ENCODE measurements at places on chromosomes 2 and 18.

- DNase-seq, result no peak
Measured at GRCh38 chr2:173990970-173991819, 26.0 kb upstream of the SP3 start.

GRCh38 chr2:174004905-174005605 is 39.9 kb upstream of the SP3 start:
- no peak for DNase-seq

DNA sequence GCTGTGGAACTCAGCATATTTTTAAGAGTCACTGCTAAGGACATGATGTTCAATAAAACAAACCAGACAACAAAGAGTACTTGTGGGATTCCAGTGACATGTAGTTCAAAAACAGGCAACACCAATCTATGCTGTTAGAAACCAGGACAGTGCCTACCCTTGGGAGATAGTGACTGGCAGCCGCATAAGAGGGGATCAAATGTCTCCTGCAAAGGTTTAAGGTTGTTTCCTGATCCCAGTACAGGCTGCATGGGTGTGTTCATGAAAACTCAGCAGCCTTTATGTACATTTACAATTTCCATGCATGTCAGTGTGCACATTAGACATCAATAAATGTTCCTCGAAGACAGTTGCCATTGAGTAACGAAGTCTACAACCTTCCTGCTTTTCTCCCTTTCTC is 183.8 kb downstream of the PID1 start:
- DNase-seq, result no peak

- DNase-seq, result no peak
Measured at GRCh38 chr2:47189635-47190034, 34.5 kb upstream of the STPG4 start.

GRCh38 chr2:78811955-78812610 is 213.4 kb upstream of the REG3G start:
- DNase-seq, result no peak

DNA sequence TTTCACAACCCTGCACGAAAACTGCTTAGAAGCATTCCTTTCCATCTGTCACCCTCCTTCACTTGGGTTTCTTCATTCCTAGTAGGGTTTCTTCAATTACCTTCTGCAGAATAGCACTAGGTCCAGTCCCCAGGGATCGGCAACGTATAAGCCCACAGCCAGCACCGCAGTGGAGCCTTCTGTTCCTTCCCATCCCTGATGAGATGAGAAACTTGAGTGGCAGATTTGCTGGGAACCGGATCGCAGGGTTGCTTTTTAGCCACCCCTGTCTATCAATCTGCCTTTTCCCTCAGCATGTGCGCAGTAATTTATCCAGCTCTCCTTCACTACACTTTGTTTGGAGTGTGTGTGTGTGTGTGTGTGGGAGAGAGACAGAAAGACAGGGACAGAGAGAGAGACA is 94.2 kb downstream of the CD8B2 start:
- no peak for DNase-seq

DNA sequence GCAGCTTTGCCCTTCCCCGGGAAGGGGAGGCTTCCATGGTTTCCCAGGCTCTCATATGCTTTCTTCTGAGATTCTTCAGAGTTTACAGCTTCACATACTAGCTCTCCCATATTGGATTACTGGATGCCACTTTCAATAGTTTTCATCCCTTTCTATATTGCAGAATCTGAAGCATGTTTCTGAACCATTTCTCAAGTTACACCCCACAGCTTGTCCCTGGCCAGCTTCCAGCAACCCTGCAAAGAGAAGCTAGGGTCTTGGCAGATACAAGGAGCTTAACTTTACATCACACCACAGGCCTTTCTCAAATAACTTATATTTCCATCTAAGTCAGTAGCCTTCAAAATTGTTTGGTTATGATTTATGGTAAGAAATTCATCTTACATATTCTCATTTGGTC is 39.6 kb downstream of the LHCGR start:
- no peak for DNase-seq

- no peak for DNase-seq
Measured at GRCh38 chr18:3824101-3824500, 374.1 kb downstream of the TGIF1 start.

DNA sequence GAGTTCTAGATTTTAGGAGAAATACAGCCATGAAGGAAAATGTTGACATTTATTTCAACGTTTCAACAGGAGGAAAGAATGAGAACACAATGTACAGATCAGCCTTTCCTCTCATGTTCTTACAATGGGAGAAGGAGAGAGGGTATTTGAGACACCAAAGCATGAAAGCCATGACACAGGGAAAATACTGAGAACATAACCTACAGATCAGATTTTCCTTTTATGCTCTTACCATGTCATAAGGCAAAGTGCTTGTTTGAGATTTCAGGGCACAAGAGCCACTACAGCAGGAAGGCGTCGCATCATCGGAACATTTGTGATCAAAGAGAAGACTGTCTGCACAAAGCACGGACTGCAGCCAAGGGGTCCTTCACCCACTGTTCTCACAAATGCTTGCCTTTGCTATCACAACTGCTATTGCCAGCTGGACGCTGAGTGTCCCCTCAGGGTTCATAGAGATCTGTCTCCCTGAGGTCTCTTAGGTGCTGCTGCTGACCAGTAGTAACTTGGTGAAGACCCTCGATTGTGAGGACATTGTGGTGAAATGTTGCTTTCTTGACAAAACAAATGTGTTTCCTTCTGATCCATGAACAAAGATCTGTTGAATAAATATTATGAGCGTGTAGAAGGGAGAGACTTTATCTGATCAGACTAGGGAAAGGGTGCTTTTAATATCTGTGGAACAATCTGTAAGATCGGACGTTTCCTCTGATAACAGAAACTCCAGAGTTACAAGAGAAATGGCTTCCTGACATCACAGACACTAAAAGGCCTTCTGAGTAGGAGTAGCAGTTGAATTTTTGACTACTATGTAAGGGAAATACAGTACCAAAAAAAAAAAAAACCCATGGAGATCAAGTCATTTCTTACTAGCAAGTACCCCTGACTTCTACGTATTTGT is 6.4 kb upstream of the IL1RL1 start:
- no peak for DNase-seq

DNA sequence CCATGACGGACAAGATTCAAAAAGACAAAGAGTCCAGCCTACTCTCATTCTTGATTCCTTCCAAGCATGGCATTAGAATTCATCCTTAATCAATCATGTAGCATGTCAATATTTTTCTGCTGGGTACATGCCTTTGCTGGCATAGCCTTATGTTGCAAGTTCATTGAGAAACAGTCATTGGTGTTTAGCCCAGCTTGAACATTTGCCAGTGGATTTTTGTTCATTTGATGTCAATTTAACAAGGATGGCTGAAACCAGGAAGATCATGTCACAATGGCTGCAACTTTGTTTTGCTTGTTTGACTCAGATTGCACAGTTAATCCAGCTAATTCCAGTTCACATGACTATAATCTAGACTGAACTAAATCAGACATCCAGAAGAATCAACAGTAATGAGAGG is 1132.2 kb downstream of the LRP1B start:
- DNase-seq, result no peak

GRCh38 chr2:233430651-233431050 is 76.4 kb downstream of the DGKD start:
- no peak for DNase-seq

DNA sequence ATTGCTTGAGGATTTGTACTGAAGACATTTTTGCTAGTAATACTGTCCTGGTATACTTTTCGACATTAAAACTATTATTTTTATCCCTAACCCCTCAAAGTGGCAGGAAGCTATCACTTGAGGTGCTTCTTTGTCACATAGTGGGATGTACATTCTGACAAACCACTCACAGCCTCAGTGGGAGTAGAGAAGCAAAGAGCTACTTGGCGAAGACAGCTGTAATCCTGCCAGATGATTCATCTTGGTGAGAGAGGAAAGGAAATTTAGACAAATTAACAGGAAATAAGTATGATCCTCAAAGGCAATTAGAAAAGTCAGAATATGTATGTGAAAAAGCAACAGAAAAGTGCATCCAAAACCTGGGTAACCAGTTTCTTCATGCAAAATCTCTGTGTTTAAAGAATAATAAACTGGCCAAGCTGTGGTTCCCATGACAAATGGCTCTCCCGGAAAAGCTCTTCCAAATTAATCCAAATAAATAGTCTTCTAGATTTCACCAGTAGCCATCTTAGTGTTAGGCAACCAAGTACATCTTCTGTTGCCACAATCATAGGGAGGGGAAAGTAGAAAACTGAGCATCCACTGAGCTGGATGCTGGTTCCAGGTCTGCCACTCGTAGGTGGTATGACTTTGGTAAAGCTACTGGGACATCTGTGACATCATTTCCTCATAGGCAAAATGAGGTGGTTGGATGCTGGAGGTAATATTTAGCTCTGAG is 308.0 kb upstream of the LYPD1 start:
- DNase-seq, result no peak

DNA sequence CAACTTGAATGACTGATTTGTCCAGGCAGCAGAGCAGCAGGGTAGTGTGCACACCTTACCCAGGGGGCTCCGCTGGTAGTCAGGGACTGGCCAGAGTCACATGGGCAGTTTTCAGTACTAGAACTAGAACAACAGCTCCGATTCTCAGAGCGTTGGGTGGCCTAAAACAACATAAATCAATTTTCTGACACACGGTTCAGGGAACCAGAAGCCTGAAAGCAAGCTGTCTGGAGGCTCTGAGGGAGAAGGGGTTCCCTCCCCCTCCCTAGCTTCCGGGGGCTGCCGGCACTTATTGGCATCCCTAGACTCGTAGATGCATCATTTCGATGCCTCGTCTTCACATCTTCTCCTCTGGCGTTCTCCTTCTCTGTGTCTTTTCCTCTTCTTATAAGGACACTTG is 13.4 kb upstream of the ITGB6 start:
- DNase-seq, result no peak

DNA sequence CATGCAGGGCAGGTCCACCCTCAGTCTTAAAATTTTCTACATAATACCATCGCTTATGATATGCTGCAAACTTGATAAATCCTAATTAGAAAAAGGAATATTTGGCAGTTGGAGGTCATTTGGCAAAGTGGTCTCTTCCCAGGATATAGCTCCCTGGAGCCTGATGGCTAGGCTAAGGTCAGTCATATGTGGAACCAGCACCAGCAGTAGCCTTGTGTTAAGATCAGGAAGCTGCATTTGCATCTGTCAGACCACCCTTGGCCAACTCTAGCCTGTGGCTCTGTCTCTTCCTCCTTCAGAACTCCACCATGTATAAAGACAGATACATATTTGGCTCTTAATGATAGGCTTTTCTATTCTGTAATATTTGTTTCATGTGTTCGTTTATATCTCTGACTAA is 5.4 kb upstream of the HK2 start:
- DNase-seq, result no peak

GRCh38 chr2:194867328-194867727 is 789.7 kb upstream of the SLC39A10 start:
- DNase-seq, result no peak

GRCh38 chr2:135985826-135986393 is 484 bp upstream of the DARS1 start:
- DNase-seq, result no peak

DNA sequence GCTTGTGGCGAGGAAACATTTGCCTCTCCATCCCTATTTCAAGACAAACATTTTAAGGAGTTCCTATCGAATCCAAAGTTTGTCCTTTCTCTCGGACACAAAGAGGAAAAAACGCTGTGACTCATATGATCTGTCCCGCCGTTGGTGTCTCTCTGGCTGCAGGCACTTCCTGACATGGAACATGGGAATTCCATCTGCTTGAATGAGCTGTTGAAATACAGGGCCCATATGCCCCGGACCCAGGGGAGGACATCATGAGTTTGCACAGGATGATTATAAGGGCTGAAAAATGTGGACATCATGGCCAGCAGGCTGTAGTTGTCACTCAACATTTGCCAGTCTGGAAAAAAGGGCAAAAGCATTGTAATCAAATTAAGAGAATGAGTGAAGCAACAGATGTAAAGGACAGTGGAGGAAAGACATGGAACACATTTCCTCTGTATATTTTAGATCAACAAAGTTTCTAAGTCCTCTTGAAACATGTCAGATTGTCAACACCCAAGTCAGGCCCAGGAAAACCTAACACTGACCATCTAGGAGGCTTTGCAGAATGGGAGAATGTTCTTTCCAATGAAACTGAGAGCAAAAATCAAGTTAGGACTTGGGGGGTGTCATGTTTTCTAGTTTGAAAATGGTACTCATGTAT is 103.2 kb upstream of the SMIM21 start:
- DNase-seq, result no peak
